Astrocyte (in vitro differentiated cells and primary cell): ENCODE measurements at places on chromosomes 1 and 21.
A peak's percentile ranks its signal among the peaks of the same experiment; 100 is the strongest.

- DNase-seq: peak; percentile 77
Measured at GRCh38 chr1:113615425-113615824, 143.9 kb downstream of the PHTF1 start.

DNA sequence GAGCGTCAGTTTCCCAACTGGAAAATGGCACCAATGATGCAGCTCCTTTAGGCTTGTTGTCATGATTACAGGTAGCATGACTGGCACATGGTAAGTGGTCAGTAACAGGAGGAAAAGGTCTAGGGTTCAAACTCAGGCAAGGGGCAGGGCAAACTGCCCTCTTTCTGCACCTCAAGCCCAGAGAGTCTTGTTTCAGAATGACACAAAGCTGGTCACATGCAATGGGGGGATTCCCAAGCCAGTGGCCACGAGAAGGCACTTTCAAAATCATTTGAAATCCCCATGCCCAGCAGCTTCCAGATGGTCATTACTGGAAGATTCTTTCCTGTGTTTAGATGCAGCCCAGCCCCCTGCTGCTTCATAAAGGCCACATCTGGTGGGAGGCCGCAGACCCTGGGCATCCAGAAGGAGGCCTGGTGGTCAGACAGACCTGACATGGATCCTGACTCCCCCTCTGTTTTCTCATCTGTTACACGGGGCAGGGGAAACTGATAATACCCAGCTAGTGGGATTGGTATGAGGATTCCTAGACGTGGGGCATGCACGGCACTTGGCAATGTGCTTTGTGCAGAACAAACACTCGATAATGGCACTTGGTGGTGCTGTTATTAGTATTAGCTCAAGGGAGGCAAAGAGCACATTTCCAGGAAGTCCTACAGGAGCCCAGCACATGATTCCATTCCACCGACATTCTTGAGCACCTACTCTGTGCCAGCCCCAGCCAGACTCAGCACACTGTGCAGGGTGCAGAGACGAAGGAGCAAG is 6.9 kb upstream of the PLA2G2D start:
- no peak for DNase-seq

DNA sequence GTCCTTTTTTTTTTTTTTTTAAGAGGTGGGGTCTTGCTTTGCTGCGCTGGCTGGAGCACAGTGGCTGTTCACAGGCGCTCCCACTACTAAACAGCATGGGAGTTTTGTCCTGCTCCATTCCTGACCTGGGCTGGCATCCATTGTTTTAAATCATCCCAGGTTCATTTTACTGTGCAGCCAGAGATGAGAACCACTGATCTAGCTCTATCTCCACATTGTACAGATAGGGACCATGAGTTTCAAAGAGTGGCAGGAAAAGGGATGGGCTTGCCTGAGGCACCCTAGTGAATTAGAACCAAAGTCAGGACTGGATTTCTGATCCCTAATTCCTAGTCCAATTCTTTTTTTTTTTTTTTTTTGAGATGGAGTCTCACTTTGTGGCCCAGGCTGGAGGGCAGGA is 7.2 kb upstream of the TMEM222 start:
- no peak for DNase-seq

DNA sequence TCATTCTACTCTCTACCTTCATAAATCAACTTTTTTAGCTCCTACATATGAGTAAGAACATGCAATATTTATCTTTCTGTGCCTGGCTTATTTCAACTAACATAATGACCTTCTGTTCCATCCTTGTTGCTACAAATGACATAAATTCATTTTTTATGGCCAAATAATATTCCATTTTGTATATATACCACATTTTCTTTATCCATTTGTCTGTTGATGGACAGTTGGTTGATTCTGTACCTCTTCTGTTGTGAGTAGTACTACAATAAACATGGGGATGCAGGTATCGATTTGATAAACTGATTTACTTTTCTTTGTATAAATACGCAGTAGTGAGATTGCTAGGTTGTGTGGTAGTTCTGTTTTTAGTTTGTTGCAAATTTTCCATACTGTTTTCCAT is 279.5 kb upstream of the NFIA start:
- DNase-seq: no peak

- peak; percentile 15 for DNase-seq
Measured at GRCh38 chr1:228417483-228418203, 982 bp upstream of the TRIM17 start.

DNA sequence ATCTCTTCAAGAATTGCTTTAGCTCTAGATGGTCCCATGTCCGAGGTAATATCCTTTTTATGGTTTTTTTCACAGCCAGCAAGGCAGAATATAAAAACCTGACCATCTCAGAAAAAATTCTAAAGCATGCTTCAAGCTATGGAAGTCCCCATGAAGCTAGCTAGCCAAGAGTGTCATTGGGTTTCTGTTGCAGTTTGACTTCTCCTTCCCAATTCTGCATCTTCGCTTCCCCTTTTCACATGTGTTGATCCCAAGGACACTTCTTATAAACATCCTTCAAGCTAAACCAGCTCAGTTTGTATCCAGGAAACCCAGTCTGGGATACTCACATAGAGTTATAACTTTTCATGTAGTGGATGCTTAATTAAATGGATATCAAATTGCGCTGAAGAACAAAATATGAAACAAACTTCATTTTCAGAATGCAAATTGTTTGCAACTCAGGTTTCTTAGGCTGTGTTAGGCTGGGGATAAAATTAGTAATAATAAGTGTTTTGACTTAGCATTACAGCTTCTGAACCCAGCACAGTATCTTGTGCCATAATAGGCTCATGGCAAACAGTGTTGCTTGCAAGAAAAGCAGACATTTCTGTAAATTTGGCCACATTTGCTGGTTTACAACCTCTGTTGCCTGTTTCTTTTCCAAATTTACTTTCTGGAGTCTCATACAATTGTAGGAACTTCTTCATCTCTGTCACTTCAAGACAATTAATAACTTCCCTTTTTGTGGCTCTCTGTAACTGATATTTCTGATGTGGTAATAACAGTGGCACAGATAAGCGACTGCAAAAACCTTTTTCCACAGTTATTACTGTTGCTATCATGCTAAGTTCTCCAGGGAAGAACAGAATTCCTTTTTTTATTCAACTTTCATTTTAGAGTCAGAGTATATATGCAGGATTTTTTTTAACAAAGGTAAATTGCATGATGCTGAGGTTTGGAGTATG is 53.2 kb downstream of the NCAM2 start:
- no peak for DNase-seq

- DNase-seq: no peak
Measured at GRCh38 chr1:186899977-186900376, 71.2 kb downstream of the PLA2G4A start.

DNA sequence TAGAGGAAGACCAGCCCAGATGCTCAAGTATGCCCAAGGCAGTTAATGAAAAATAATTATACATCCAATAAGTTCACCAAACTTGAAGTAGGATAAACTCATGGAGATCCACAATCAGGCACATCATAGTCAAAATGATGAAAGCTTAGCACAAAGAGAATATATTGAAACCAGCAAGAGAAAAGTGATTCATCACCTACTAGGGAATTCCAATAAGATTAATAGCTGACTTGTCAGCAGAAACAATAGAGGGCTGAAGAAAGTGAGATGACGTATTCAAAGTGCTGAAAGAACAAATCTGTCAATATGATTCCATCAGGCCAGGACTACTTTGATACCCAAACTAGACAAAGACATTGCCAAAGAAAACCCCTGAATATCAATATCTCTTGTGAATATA is 251.7 kb upstream of the BEND5 start:
- no peak for DNase-seq

- no peak for DNase-seq
Measured at GRCh38 chr1:41344708-41345159, 16.5 kb upstream of the FOXO6 start.

DNA sequence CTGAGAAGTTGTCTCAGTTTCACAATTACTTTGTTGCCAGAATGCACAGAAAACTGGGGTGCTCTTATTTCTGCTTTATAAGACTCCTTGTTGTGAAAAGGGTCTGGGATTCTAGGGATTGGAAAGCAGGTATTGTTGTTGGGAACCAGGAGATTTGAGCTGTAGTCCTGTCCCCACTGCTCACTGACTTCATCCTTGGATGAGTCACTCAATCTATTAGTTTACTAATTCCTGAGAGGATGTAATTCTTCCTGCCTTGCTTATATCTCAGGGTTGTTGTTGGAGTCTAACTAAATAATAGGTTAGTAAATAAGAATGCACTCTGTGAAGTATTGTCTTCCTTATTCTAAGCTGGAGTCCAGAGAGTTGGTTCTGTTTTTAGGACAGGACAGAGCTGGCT is 172.5 kb upstream of the GALNT2 start:
- DNase-seq: no peak

DNA sequence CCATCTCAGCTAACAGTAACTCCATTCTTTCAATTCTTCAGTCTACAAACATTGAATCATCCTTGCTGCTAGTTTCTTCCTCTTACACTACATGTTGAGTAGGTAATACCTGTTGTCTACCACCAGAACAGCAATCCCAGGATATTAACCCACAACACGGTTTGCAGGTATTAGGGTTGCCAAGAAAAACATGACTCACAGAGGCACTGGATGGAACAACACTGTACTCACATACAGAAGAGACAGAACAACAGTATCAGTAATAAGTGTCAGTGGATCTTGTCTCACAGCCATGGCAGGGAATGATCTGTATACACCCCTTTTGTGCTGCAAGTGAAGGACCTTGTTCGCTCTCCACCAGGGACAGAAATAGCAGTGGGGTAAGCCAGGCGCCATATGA is 212.1 kb downstream of the GPR52 start:
- DNase-seq: peak; percentile 74

DNA sequence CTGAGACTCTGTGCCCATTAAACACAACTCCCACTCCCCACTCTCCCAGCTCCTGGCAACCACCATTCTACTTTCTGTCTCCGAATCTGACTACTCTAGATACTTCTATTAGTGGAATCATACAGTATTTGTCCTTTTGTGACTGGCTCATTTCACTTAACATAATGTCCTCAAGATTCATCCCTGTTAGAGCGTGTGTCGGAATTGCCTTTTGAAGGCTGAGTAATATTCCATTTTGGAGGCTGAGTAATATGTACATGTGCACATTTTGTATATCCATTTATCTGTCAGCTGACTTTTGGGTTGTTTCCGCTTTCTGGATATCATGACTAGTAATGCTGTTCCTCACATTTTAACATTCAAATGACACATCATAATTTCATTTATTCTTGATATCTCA is 30.3 kb downstream of the GALNT2 start:
- no peak for DNase-seq

GRCh38 chr1:226730071-226730470 is 9.0 kb downstream of the ITPKB start:
- DNase-seq: no peak

DNA sequence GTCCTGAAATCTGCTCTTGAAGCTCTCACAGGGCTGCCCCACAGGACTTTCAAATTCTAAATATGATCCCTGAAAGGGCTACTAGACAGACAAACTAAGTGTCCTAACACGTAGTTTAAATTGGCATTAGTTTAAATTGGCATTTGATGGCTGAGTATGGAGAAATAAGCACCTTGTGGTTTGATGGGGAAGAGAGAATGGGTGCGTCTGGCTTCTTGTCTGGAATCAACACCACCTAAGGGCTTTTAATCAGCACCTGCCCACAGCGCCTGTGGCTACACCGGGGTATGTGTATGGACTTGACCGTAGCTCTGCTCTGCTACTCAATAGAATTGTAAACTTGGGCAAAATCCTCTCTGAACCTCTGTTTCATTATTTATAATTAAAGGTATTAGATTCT is 5.7 kb upstream of the LAMB3 start:
- no peak for DNase-seq

DNA sequence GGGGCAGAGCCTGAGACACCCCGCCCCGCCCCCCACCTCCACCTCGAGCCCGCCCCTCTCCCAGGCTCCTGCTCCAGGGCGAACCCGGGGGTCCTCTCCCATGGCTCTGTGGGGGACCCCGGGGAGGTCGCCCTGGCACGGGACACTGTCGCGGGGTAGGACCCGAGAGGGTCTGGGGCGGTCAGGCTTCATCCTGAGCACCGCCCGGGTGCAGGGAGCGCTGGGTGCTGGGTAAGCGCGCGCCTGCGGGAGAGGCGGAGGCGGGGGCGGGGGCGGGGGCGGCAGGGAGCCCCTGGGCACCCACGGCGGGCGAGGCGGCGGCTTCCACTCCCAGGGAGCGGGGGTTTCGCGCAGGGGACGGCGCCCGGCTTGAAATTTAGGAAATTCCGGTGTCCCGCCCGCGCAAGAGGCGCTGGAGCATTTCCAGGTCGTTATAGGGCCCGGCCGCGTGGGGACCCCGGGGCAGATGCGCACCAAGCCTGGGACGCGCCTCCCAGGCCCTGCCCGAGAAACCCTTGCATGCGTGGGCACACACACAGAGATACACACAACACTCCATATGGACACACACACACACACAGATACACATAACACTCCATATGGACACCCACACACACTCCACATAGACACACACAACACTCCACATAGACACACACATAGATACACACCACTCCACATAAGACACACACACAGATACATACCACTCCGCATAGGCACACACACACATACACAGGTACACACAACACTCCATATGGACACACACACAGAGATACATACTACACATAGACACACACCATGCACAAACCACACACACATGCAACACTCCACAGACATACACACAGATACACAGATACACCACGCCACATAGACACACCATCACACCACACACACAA is 48.7 kb upstream of the SLC19A1 start:
- no peak for DNase-seq

- peak; percentile 58 for DNase-seq
Measured at GRCh38 chr1:112618721-112619517, at the start of gene ST7L. TSS of gene ST7L (minus strand) at chr1:112619141. CDS start at chr1:112619113, 28 bp downstream.

GRCh38 chr1:39142401-39143060 is 62.0 kb upstream of the MACF1 start:
- peak; percentile 40 for DNase-seq

DNA sequence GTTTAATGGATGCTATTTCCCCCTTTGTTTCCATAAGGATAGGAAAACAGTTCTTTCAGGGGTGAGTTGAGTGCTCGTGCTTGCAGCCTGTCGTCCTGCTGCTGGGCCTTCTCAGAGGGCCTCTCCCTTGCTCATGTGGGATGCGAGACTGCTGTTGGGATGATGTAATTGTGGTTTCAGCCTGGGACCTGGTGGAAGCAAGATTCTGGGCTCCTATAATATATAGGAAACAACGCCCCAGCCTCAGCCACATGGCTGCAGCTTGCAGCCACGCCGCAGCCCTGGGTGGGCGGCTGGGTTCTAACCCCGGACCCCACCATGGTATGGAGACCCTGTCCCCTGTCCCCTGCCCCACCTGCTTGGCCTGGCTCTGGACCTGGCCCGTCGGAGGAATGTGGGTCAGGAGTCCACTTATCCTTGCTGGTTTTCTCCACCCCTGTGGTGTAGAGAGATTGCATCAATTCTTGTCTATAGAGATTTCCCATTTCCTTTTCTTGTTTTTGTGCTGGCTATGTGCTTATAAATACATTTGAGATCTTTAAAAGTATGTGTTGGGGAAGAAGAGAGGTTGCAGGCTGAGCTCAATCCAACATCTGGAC is 357.8 kb downstream of the SIPA1L2 start:
- peak; percentile 35 for DNase-seq

DNA sequence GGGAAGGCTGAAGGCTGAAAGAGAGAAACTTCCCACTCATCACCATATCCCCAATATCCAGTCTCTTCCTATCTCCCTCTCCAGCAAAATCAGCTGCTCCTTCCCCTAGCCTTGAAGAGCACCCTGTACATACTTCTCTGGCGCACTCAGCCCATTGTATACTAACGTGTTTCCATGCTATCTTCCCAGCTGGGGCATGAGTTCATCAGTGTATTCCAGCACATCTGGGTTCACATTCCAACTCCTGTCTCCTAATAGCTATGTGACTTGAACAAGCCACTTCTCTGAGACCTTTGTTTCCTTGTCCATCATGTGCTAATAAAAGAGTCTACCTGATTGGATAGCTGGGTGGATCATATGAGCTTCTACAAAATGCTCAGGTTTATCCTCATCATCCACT is 51.1 kb upstream of the OLIG2 start:
- no peak for DNase-seq
